ENCODE measurements at places on chromosomes 11 and 22. TPM values are rescaled to one million over a fixed set of nuclear protein-coding genes. Genes with fewer than 3 reads are reported as not detected.

The NXPE4 gene
- not detected for total RNA-seq

The GPHA2 gene
- not detected for total RNA-seq

DNA sequence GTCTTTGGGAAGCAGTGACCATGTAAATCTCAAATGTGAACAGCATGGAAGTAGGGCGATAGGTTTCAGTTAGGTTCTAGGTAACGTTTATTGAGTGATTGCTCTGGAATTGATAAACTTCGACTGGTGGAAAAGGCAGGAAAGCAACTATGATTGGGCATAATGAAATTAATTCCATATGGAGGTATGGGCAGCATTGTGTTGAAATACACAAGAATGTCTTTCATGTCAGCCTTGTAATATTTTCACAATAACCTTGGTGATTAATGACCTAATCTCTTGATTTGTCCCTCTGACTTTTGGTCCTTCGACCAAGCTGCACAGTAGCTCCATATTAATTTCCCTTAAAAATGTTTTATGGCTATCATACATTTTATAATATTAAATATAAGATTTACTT lies 2.8 kb downstream of the CEP57 start:
- no peak for DNase-seq

- DNase-seq, result no peak
Observed at GRCh38 chr11:124739479-124740276, at the start of gene NRGN. Gene NRGN, plus strand, starts transcription at chr11:124739942. Its CDS starts 143 bp downstream, at chr11:124740085.

- no peak for DNase-seq
Observed at GRCh38 chr22:25666308-25666707, 75.7 kb upstream of the MYO18B start.

The PLAAT2 gene
- not detected for total RNA-seq

GRCh38 chr11:12430954-12431595 lies 53.7 kb downstream of the PARVA start:
- peak; percentile 44 for DNase-seq

DNA sequence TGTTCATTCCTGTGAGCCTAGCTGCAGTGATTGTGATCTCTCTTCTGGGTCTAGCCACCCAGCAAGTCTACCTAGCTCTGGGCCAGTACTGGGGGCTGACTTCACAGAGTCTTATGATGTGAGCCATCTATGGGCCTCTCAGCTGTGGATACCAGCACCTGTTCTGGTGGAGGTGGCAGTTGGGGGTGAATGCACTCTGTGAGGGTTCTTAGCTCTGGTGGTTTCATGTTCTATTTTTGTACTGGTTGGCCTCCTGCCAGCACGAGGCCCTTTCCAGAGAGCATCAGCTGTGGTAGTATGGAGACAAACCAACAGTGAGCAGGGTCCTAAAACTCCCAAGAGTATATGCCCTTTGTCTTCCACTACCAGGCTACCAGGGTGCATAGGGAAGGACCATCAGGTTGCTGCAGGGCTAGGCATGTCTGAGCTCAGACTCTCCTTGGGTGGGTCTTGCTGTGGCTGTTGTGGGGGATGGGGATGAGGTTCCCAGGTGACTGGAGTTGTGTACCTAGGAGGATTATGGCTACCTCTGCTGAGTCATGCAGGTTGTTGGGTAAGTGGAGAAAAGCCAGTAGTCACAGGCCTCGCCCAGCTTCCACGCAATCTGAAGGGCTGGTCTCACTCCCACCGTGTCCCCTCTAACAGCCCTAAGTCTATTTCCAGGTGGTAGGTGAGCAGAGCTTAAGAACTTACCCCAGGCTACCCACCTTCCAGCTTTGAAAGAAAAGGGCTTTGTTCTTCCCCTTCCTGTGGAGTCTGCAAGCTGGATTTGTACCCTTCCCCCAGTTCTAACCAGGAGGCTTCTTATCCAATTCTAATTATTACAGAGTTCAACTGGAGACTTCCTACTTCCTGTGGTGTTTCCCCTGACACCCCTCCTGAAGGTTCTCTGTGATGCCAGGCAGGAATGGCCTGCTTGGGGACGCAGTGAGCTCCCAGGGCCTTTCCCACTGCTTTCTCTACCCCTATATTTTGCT lies 250.7 kb downstream of the LUZP2 start:
- DNase-seq, result no peak

- no peak for DNase-seq
Observed at GRCh38 chr11:47980907-47981621, 705 bp downstream of the PTPRJ start.

The CBX6 gene
- 54.5 TPM for total RNA-seq

The MRGPRF gene
- total RNA-seq, result 1.2 TPM
